Stimulated activated CD8-positive, alpha-beta memory T cell treated with anti-CD3 and anti-CD28 coated beads, Interleukin-15, amount 100 ng/mL, for 4 hours (primary cell): ENCODE measurements at places on chromosomes 4 and X.

DNA sequence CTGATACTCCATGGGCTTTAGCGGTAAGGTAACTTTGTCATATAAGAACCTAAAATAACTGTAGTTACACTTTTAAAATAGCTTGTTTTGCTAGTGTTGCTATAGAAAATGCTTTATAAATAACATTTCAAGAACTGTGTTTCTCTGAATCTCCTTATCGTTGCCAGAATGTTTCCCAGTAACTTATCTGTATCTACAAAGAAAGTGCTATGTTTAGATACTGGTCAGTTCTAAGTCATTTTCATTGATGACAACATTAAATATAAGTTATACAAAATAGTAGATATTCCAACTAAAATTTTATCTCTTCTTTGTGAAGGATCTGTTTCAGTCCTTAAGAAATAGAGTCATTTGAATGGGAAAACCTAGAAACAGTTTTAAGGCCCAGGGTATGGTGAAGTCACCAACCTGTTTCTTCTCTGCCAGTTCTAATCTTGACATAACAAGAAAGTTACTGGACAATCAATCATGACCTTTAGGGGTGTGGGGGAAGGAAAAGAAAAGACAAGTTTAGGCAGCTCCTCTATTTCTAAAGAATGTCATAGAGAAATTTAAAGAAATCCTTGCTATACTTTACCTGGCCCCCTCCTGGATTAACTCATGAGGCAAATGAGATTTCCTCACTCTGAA is 425.9 kb downstream of the RPA4 start:
- no peak for DNase-seq

GRCh38 chr4:102629673-102630072 is 128.5 kb downstream of the NFKB1 start:
- DNase-seq, result no peak

DNA sequence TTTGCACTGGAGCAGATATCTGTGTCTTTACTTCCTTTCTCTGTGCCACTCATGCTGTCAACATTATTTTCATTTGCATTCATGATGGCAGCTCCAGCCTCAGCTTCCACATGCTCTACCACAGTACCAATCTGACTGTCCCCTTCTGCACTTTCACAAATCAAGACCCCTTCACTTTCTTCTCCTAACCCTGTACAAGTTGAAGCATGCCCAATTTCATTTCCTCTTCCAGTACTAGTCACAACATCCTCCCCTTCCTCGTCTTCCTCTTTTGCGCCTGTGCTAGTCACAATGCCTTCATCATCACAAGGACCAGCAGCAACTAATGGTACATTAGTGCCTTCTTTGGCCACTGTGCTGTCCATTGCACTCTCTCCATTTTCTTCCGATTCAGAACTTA is 26.5 kb downstream of the BOD1L1 start:
- no peak for DNase-seq

DNA sequence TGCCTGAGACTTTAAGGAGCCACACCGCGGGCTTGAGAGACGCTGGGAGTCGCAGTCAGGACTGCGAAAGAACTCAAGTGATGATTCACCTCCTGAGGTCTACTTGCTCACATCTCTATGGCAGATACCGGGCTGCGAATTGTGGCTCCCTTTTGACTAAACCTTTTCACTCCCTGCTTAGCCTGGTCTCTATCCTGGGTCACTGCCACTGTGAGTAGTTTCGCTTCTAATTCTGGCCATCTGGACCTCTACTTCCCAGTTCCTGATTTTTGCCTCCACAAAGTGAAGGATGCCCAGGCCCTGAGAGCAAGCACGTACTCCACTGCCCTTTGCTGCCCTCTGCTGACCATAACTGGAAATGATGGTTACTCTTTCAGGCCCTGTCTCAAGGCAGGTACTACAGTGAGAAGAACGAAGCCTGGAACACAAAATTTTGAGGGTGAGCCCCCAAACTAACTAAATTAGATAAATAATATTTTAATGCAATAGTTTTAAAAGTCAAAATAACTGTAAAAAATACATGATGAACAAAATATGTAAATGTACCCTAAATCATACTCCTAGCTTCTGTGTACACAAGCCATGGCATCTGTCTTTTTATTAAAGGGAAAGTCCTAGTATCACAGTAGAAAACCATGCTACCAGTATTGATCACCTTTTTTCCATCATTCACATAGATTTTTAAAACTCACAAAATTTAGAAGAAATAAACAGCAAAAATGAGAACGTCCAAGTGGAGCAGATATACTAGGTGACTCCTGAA is 16.7 kb downstream of the MAD2L1 start:
- peak; percentile 50 for DNase-seq

GRCh38 chr4:185566425-185566824 is 31.1 kb upstream of the PDLIM3 start:
- DNase-seq, result no peak

DNA sequence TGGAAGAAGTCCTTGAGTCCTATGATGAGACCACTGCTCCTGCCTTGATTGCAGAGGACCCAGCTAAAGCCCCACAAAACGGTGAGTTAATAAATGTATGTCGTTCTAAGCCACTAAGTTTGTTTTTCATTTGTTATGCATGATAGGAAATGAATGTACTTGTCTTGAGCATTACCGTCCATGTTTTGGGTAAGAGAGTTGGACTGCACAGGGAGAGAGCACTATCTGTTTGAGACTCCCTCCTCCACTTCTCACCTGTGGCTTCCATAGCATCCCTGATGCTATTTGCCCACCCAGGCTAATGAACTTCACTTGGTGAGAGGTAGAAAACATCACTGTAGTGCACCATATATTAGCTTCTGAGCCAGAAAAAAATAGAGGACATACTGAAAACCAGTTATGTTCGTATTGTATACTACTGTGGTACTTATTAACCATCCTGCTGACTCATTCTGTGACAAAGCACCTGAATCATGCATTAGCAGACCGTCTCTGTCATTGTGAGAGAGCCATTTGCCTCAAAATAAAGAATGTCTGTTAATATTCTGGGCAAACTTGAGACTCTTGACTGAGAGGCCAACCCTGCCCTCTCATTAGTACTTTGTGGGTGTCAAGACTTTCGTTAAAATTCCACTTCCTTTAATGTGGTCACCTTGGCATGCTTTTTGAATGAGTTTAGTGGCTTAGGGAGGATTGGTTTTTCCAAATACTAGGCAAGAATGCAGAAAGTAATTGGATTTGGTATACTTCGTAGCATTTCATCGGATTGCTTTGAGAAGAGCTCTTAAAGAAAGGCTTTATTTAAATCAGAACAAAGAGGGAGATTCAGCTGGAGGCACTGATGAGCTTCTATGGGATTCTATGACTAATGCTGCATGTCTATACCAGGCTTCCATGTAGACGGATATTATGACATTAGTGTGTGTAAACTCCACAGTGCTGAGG is 99.3 kb upstream of the GRPR start:
- DNase-seq, result no peak

DNA sequence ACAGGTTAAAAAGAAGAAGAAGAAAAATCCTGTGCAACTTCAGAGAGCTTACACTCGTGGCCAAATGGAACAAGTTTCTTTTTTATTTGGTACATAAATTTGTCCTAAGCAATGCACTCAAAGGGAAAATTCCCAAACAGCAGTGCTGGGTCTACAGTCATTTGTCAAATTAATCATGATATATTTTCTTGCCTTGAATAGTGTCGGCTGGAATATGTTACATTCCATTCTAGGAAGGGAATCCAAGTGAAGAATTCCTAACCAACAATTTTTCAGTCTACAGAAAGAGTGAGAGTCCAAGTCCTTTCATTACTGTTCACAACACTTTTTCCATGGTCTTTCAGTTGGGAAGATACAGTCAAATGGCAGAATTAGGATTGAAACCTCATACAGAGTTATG is 63.9 kb downstream of the HAND2 start:
- no peak for DNase-seq

DNA sequence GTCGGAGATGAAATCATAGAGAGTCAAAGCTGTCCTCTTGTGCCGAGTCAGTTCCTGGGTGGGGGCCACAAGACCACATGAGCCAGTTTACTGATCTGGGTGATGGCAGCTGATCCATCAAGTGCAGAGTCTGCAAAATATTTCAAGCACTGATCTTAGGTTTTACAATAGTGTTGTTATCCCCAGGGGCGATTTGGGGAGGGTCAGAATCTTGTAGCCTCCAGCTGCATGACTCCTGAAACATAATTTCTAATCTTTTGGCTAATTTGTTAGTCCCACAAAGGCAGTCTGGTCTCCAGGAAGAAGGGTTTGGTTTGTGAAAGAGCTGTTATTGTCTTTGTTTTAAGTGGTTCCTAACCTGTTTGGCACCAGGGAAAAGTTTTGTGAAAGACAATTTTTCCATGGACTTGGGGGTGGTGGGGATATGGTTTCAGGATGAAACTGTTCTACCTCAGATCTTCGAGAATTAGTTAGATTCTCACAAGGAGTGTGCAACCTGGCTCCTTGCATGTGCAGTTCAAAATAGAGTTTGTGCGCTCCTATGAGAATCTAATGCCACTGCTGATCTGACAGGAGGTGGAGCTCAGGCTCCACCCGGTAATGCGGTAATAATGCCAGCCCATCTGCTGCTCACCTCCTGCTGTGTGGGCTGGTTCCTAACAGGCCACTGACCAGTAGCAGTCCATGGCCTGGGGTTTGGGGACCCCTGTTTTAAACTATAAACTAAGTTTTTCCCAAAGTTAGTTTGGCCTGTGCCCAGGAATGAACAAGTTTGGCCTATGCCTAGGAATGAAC is 29.2 kb downstream of the METAP1 start:
- no peak for DNase-seq

GRCh38 chr4:16136311-16136710 is 52.5 kb upstream of the PROM1 start:
- no peak for DNase-seq

- DNase-seq, result no peak
Observed at GRCh38 chrX:39017077-39017476, 215.8 kb downstream of the MID1IP1 start.

- no peak for DNase-seq
Observed at GRCh38 chr4:65819192-65819591, 148.9 kb upstream of the EPHA5 start.

- DNase-seq, result no peak
Observed at GRCh38 chrX:630612-631496, at the start of gene SHOX. SHOX (plus strand) TSS chrX:630791; CDS start chrX:630898, 107 bp downstream.

DNA sequence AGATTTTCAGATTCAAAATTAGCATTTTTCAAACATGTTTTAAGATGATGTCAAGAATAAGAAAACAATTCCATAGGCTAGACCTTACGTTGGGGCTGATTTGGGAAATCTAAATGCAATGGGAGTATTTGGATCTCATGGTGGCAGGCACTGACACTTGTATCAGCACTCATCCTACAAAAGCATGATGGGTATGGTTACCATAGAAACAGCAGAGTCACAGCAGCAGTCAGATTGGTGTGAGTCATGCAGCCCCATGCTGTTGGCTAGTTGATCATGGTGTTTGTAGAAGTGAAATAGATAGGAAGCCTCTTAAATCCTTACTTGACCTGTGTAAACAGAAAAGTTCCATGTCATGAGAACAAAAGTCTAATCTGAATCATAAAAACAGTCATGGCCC is 1637.3 kb upstream of the PABPC4L start:
- DNase-seq, result no peak

DNA sequence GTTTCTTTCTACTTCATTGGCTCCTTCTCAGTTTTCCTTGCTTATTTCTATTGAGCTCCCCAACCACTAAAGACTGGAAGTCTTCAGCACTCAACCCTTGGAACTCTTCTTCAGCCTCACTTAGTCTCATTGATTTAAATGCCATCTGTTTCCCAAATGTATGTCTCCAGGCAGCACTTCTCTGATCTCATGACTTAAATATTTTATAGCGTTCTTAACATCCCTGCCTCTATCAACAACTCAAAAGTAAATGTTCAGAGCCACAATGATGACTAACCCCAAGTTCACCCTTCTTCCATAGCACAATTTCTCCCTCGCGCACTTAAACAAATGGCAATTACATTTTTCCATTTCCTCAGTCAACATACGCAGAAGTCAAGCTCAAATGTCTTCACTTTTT is 1393.3 kb downstream of the ARAP2 start:
- DNase-seq, result no peak

DNA sequence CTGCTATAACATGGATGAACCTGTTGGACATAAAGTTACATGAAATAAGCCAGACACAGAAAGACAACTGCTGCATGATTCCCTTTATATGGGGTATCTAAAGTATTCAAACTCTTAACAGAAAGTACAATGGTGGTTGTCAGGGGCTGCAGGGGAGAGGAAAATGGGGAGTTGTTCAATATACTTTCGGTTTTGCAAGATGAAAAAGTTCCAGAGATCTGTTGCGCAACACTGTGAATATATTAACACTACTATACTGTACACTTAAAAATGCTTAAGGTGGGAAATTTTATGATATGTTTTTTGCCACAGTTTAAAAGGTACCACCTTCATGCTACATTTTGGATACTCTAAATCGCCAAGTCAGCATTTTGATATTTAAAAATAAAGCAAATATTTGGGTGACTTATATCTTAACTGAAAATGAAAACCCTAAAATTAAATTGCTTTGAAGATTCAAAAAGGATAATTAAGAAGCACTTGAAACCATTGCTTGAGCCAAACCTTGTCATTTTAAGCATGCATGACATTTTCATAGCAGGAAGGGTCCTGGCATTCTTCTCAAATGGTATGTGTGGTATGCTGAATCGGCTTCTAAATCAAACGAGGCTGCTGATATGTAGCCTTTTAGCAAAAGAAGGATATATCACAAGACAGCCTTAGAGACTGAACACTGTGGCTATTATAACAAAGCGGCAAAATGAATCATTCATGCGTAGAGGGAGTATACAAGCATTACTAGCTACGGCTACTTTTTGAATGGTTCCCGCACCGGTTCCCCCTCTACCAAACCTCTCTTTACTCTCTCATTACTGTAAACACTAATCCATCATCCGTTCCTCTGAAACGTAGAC is 607.1 kb upstream of the DIPK2B start:
- no peak for DNase-seq

DNA sequence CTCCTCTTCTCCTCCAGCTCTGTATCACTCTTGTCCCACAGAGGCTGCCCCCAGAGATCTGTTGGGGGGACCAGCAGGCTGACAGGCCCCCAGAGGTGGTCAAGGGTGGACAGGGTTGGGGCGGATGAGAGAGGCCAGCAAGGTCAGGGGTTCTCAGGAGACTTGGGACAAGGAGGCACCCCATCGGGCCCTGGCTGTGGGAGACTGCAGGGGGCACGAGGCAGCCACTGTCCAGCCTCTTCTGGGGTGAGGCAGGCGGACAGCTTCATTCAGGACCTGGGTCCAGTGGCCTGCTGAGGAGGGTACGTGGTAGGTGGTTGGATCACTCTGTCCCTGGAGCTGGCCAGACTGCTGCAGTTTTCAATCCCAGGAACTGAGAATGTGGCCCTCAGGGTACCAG is 24.6 kb downstream of the ETDB start:
- no peak for DNase-seq
